ENCODE measurements at places on chromosomes 12 and 14. TPM values are rescaled to one million over a fixed set of nuclear protein-coding genes. Genes with fewer than 3 reads are reported as not detected.

The ZNF705A gene
- not detected for total RNA-seq

The PDZRN4 gene
- not detected for total RNA-seq

The RASSF3 gene
- 75.3 TPM for total RNA-seq

The GIT2 gene
- total RNA-seq, result 106 TPM

The LPAR5 gene
- total RNA-seq, result 6.2 TPM

The DYRK2 gene
- 34.7 TPM for total RNA-seq

The LRCOL1 gene
- not detected for total RNA-seq

All from T-helper 2 cell treated with Interferon-gamma antibody and Interleukin-4, amounts not matched to agents 100 ng/mL and 5 ng/mL, for 36 hours (primary cell).